ENCODE measurements at places on chromosomes 1 and 21.

- no peak for DNase-seq
These were observed 50.2 kb downstream of the LAMC2 start for GRCh38 chr1:183236158-183236725.

DNA sequence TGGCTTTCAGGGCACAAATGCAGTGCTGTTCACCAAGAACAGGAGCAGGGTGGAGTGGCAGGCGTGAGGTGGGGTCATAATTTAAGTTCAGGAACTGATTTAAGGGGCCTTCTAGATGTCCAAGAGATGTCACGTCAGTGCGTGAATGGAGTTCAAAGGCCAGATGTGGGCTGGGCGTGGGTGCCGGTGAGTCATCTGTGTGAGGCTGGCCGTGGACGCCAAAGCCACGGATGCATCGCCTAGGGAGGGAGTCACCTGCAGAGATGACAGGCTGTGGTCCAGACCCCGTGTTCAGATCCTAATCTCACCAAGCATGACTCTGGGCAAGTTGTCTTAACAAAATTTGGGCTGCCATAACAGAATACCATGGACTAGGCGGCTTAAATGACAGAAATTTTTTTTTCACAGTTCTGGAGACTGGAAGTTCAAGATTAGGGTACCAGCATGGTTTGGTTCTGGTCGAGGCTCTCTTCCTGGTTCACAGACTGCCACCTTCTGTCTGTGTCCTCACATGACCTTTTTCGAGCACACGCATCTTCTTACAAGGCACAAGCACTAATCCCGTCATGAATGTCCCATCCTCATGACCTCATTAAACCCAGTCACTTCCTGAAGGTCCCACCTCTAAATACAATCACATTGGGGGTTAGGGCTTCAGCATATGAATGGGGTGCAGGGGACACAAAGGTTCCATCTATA, 109.6 kb downstream of the PRDM2 start:
- DNase-seq, result no peak

DNA sequence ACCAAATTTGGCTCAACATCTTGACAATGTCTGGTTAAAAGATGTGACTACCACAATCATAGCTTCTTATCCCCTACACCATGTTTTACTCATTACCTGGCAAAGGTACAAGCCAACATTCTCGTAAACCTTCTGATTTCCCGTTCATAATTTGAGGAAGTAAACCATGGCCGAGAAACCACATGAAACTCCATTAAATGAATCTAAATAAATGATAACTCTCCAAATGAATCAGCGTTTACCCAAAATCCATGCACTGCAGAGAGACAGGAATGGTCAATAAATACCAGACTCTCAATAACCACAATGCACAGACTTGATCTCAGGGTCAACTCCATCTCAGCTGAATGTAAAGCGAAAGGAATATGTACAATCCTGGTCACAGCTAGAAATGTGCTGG, 125.2 kb downstream of the TYW3 start:
- no peak for DNase-seq

- no peak for DNase-seq
These were observed 27.6 kb upstream of the MAP3K7CL start for GRCh38 chr21:29102791-29103257.

- DNase-seq, result no peak
These were observed 335.6 kb downstream of the LRRIQ3 start for GRCh38 chr1:73862355-73862754.

DNA sequence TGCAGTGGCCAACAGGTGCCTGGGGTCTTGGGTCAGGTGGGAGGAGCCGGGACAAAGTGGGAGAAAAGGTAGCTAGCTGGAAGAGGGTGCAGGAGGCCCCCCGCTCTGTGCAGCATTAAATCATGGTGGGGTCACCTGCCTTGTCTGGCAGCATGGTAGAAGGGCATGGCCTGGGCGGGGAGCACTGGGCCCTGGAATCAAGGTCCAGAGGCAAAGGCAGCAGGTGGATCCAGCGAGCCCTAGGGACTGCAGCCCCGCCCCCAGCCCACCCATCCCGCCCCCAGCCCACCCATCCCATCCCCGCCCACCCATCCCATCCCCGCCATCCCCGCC, 16.7 kb upstream of the TTLL10 start:
- DNase-seq, result no peak

GRCh38 chr1:116987256-116987555, 14.4 kb upstream of the CD101 start:
- no peak for DNase-seq

GRCh38 chr21:46636550-46637285, 1.2 kb downstream of the PRMT2 start:
- no peak for DNase-seq

DNA sequence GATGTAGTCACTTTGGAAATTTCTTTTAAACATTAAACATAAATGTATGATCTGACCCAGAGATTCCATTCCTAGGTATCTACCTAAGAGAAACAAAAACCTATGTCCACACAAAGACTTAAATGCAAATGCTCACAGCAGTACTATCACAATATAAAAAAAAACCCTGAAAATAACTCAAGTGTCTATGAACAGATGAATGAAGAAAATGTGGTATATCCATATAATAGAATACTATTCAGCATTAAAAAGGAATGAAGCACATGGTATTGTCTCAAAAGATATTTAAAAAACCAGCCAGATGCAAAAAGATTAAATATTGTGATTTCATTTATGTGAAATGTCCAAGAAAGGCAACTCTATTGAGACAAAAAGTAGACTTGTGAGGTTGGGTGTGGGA, 48.3 kb downstream of the ADSS2 start:
- DNase-seq, result no peak

- DNase-seq, result no peak
These were observed 51.6 kb downstream of the DSCAM start for GRCh38 chr21:40795313-40795712.

DNA sequence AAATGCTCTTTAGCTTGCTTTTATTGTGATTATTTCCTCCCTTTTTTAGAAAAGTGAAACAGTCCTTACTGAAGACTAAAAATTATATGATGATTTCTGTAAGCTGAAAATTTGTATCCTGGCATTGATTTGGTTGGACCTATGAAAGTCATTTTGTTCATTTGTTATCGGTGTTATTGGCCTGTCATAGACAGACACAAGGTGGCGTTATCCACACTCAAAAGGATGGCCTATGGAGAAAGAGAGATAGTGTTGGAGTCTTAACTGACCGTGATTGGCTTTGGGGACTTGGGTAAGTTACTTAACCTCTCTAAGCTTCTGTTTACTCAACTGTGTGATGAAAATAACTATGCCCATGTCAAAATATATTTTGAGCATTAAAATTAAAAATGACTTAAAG, 203.6 kb upstream of the CHODL start:
- DNase-seq, result no peak

- no peak for DNase-seq
These were observed 688.4 kb downstream of the USP25 start for GRCh38 chr21:16418226-16418625.

GRCh38 chr1:5972198-5972520, 20.1 kb downstream of the NPHP4 start:
- no peak for DNase-seq

DNA sequence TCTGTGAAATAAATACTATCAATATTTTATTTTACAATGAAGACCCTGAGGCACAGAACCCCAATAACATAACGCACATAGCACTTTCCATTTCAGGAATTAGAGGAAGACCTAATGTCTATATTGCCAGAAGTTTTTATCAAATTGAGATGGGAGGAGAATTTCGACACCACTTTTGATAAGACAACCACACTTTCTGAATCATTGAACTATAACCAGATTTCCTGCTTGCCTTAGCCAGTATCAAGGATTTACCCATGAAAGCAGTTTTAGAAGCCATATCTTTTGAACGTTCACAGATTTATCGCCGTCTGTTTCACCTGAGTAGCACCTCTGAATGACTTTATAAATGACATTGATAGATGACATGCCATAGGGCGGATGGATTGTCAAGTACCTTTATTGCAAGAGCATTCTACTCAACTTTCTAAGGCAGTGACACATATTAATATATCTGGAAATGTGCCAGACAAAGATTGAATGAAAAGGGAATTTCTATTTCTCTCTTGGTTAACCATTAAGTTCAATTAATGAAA, 768.4 kb downstream of the LTN1 start:
- DNase-seq, result no peak

DNA sequence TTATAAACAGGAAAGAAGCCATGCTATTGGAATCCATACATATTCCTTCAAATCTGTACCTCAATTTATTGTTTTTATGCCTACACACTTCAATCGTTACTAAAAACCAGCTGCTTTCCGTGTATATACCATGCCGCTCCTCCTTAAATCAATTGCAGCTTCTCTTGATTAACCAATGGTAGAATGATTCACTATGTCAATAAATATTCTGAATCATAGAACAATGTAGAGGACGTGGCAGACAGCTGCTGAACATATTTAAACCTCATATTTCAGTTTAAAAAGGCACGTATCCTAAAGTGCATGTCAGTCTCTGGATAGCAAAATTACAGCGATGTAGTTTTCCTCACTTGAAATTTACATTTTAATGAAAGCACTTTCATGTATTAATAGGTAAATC, 100.4 kb downstream of the MRPL39 start:
- DNase-seq, result no peak

GRCh38 chr1:55987491-55988249, 591.7 kb downstream of the PLPP3 start:
- DNase-seq, result no peak

DNA sequence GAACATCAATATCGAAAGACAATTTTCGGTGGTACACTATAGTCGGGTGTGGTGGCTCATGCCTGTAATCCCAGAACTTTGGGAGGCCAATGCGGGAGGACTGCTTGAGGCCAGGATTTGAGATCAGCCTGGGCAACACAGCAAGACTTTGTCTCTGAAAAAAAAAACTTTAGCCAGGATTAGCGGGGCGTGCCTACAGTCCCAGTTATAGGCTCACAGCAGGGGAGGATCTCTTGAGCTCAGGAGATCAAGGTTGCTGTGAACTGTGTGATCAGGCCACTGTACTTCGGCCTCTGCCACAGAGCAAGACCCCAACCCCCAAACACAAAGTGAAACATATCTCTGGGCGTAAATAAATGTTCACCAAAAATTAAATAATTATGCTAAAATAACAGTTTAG, 1.6 kb downstream of the TADA1 start:
- no peak for DNase-seq

GRCh38 chr1:109529881-109530456, 9.7 kb upstream of the GPR61 start:
- no peak for DNase-seq

DNA sequence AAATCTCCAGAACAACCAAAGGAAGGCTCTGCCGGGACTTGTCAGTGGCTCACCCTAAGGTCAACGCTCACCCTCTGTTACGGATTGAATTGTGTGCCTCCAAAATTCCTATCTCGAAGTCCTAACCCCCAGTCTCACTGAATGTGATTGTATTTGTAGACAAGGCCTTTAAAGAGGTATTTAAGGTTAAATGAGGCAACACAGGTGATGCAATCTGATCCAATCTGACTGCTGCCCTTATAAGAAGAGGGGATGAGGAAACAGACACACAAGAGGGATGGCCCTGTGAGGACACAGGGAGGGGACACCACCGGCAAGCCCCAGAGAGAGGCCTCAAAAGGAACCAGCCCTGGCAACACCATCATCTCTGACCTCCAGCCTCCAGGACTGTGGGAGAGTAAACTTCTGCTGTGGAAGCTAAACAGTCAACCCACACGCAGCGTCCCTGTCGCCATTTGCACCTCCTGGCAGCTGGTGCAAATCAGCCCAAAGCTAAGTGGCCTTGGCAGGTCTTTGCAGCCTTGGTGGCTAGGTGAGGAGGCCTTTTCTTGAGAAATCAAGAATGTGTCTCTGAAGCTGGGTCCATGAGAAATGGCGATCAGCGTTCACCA, 24.2 kb downstream of the UBASH3A start:
- no peak for DNase-seq

DNA sequence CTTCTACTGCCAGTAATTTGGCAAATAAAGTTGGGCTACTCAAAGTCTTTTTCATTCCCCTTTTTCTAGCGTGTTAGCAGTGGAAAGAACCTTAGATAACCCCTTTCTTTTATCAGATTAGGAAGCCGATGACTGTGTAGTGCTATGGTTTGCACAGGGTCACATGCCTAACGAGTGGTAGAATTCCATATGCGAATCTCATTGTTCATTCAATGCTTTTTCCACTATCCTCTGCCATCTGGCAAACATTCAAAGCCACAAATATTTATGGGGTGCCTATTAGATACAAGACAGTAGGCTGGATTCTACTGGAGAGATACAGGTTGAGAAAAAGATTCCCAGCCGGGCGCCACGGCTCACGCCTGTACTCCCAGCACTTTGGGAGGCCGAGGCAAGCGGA, 14.9 kb upstream of the IER5 start:
- DNase-seq, result no peak

DNA sequence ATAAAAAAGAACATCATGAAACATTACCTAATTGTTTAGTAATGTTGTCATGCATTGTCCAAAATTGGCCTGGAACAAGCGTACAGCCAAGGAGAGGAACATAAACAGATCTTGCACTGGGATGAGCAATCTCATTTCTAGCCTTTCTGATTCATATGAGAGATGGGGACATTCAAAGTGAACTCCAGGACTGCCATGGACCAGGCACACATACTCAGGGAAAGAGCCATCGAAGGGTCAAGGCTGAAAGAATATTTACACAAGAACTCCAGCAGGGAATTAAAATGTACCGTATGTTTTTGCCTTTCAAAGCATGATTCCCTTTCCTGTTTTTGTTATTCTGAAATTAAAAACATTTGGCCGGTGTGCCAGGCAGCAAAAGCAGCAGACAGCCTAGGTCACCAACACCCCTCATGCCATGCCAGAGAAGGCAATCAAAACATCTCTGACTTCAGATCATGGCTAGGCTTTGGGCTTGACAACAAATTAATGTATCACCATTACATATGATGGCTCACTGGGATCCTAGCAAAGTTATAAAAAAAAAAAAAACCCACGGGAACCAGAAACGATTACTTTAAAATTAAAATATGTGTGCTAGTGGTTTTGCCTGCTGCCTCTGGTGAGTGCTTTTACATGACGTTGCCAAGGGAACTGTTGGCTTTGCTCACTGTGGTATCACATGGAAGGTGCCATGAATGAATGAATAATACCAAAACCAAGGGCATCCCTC, 159.8 kb downstream of the TGFBR3 start:
- no peak for DNase-seq

DNA sequence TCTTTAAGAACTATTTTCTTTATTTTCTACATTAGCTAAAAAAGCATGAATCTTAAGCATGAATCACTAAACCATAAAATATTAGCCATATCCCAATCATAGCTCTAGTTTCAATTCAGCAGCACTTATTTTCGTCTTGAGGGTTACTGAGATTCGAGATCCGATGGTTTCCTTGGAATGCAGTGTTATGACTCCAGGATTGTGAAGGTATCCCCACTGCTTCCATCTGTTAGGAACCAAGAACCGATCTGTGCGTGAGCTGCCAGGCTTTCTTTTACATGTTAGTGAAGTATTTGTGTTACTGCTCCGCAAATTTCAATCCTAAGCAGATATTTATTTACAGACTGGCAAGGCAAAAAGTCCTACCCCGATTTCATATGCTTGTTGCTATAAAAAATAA, 18.8 kb downstream of the TNFRSF9 start:
- no peak for DNase-seq

All from GM18507 (cell line).